GF-D8 (cell line): ENCODE measurements at places on chromosomes 13 and 19.

DNA sequence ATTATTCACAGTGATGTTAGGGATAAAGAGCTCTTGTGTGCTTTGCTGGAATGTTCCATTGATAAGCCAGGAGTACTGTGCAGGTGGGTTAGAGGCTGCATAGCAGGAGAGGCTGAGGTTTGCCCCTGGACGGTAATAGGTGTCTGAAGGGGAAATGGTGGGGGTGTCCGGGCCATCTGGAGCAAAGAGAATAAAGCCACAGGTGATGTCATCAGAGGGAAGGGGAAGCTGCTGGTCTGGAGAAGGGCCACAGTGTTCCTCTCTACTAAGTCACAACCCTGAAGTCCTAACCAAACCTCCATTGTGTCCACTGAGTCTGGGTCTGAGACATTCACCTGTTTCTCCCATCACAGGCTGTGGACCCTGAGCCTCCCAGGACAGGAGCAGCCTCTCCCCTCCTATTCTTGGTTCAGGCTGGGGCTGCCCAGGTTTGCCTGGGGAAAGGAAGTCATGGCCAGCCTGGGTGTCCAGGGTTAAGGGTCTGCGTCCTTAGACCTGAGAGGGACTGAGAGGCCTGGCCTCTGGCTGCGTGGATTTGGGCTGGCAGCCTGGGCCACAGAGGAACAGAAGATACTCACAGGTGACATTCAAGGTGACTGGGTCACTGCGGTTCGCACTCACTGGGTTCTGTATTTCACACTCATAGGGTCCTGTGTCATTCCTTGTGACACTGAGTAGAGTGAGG lies 6.8 kb downstream of the CEACAM1 start:
- no peak for DNase-seq

DNA sequence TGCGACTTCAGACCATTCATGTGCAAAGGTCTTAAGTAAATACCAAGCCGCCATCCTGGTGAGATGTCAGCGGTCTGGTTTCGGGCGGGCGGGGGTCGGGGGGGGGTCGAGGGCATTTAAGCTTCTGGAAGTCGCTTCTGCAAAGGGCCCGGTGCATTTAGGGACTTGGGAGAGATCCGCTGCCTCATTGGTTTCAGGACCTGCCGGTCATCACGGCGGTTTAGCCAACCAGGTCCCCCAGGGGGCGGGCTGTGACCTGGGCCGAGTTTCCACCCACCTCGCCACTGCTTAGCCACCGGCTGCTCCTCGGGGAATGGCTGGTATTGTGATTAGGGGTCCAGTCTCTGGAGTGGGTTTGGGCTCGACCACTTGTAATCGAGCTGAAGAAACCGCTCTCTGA lies 7.8 kb downstream of the ANKLE1 start:
- DNase-seq = no peak

- DNase-seq = peak; percentile 13
Measured at GRCh38 chr13:20828539-20829364, 55.0 kb upstream of the EEF1AKMT1 start.

DNA sequence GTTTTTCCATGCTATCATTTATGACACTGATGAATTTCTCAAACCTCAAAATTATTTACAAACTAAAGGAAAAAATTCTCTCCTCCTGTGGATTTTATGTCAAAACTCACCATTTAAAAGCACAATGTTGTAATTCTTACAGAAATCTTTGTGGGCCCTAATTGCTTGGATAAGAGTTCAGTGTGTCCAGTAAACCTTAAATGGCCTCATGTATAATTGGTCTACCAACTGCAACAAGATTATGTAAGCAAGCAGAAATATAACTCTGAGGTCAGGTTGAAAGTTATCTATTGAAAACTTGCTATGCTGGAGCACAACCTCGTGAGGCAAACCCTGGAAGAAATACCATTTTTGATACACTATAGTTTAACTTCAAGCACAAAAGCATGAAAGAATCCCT lies 22.0 kb downstream of the VWA8 start:
- no peak for DNase-seq

- no peak for DNase-seq
Measured at GRCh38 chr19:48474084-48474592, 5.0 kb downstream of the CYTH2 start.

- no peak for DNase-seq
Measured at GRCh38 chr13:31627097-31627845, 112.1 kb upstream of the RXFP2 start.

- no peak for DNase-seq
Measured at GRCh38 chr13:49165798-49166752, 54.1 kb upstream of the MLNR start.

- no peak for DNase-seq
Measured at GRCh38 chr13:40979232-40979631, 39.9 kb downstream of the ELF1 start.

GRCh38 chr19:50563597-50563996 lies 4.6 kb downstream of the LRRC4B start:
- no peak for DNase-seq

DNA sequence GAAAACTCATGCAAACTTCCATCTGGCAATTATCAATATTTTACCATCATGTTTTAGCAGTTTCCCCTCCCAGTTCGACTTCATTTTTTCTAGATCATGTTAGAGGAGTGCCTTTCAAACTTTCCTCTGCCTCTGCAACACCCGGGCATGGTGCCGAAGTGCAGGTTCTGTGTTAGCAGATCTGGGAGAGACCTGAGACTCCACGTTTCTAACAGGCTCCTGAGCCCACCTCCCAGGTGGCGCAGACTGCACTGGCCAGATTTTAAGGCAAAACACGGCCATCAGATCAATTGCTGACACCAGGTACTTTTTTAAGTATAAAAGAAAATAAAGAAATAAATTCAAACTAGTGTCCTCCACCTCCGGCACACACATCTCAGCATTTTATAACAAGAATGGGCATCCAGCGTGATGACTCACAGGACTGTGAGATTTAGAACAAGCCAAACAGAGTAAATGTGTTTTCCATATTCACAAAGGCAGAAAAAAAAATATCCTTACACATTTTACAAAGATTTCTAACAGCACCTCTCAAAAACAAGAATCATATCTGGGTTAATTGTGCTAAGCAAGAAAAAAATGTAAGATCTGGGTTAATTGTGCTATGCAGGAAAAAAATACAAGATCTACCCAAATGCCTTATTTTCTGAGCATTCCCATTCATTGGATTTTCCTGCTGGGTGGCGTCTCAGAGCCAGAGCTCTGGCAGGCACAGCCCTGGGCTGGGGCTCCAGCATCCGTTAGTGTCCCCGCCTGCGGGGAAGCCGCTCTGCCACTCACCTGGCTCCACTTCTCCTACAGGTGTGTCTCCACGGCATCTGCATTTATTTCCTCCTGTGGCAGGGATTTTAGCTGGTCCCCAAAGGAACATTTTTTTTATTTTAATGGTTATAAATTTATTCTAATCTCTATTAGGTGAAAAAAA lies 127.9 kb upstream of the SOX1 start:
- no peak for DNase-seq

DNA sequence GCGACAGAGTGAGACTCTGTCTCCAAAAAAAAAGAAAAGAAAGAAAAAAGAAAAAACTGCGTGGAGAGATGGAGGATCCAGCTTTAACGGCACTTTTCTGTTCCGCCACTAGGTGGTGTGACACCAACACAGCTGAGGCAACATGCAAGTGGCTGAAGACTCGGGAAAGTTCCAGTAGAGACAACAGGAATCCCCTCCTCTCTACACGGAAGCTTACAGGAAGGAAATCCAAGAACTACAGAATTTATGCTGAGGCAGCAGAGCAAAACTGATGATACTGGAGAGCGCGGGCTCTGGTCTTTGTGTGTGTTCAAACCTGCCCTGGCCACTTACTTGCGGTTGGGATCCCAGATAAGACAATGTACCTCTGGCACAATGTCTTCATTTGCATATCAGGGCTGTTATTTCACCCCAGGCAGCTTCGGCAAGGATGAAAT lies 9.9 kb downstream of the RANBP3 start:
- DNase-seq = peak; percentile 19

GRCh38 chr19:31271306-31271911 lies 77.8 kb downstream of the TSHZ3 start:
- DNase-seq = no peak

DNA sequence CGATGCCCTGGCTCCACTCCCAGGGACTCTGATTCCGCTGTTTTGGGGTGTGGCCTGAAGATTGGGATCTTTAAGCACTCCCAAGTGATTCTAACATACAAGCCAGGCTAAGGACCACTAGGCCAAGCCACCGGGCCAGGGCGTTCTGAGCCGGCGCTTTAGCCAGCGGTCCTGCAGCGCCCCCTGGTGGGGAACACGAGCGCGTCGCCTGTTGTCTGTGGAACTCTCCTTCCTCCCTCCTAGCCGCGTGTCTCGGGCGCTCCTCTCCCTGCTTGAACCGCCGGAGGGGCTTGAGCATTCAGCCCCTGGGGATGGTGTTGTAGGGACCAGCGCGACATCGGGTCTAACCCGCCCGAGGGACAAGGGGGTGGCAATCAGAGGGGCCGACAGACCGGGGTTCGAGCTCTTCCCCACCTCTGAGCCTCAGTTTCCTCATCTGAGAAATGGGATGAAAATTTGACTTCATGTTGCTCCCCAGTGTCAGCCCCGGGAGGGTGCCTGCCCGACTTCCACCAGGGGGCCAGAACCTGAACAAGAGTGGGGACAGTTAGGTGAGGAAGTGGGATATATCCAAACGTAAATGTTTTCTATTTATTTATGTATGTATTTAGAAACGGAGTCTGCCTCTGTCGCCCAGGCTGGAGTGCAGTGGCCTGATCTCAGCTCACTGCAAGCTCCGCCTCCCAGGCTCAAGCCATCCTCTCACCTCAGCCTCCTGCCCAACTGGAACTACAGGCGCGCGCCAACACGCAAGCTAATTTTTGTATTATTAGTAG lies 18.0 kb upstream of the PNMA8B start:
- DNase-seq = no peak

GRCh38 chr19:55437410-55437809 lies 5.7 kb downstream of the SHISA7 start:
- DNase-seq = no peak

DNA sequence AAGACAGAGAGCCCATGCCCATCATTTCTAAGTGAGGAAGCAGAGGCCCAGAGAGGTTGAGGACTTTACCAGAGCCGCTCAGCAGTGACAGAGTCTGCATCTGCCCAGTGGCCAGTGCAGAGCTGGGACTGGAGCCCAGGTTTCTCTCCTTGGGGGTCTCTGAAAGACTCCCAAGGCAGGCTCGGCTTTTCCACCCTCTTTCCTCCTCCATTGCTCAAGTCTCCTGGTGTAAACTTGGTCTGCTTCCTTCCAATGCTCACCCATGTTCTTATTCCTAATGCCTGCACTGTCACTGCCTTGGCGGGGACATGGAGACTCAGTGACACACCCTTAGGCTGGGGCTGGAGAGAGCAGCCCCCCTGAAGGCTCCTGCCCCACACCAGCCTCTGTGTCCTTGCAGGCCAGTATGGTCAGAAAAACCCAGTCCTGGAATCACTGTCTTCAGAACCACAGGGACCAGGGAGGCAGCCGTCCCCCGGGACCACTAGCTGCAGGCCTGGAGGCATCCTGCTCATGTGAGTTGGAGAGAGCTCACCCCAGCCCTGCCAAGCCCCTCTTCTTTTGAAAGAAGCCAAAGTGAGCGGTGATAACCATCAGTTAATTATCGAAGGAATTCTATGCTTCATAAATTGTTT lies 211.0 kb upstream of the ZNF536 start:
- DNase-seq = no peak

GRCh38 chr13:28394422-28394821 lies 100.5 kb downstream of the FLT1 start:
- DNase-seq = no peak

- no peak for DNase-seq
Measured at GRCh38 chr13:97279913-97280312, 57.8 kb downstream of the MBNL2 start.

DNA sequence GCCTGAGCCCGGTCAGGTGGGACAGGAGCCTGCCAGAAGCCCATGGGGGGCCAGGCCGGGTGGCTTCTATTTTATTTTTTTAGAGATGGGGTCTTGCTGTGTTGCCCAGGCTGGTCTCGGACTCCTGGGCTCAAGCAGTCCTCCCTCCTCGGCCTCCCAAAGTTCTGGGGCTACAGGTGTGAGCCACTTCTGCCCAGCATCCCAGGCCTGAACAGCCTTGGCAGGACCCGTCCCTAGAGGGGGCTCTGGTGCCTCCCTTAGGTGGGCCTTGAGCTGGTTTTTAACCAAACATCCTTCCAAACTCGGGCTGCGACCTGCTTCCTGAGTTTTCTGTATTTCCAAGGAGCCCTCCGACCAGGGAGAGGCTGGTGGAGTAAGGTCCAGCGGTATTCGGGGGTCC lies 10.5 kb downstream of the COMP start:
- no peak for DNase-seq

- no peak for DNase-seq
Measured at GRCh38 chr13:77177646-77178045, 149.2 kb downstream of the MYCBP2 start.

DNA sequence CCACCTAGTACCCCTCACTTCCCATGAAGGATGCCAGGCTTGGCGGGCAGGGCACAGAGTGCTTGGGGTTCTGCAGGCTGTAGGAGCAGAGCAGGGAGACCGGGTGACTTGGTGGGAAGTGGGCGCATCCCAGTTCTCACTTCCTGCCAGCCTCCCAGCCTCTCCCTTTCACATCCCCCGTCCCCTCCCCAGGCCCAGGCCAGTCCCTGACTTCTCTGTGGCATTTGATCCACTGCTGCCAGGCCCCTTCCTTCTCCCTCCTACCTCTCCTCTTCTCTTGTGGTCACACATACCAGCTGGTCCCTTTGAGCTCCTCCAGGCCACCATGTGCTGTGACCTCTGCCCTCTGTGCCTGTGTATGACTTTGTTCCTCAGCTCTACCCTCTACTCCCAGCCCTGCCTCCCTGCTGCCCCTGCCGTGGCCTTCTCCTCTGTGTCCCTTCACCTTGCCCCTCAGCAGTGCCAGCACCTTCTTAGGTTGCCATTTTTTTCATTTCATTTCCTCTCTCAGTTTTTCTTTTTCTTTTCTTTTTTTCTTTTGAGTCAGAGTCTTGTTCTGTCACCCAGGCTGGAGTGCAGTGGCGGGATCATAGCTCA lies 19.5 kb downstream of the MYO1F start:
- DNase-seq = no peak

DNA sequence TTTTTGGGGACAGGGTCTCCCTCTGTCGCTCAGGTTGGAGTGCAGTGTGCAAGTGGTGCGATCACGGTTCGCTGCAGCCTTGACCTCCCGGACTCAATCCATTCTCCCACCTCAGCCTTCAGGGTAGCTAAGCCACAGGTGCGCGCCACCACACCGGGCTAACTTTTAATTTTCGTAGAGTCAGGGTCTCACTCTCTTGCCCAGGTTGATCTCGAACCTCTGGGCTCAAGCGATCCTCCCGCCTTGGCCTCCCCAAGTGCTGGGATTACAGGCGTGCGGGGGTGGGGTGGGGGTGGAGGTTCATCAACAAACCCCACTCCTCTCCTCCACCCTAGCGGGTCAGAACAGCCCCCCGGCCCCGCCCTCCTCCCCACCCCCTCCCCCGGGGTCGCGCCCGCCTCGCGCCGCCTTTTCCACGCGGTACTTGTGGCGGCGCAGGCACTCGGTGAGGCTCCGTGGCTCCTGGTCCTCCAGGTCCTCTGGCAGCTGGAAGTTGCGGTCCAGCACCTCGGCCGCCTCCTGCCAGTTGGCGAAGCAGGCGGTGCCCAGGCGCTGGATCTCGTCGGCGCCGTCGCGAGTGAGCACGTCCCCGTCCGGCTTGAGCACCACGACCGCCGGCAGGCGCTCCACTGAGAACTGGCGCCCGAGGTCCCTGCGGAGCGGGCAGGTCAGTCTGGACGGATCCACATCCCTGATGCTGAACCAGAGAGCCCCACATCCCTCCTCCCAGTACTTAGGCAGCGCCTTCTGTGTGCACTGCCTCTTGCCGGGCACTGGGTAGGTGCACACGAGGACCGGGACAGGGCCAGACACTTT lies 5.2 kb downstream of the NXNL1 start:
- DNase-seq = no peak

GRCh38 chr19:51083783-51084182 lies 1.1 kb upstream of the KLK14 start:
- no peak for DNase-seq
